SIG-M5 (cell line): ENCODE measurements at places on chromosomes 6 and 20.

DNA sequence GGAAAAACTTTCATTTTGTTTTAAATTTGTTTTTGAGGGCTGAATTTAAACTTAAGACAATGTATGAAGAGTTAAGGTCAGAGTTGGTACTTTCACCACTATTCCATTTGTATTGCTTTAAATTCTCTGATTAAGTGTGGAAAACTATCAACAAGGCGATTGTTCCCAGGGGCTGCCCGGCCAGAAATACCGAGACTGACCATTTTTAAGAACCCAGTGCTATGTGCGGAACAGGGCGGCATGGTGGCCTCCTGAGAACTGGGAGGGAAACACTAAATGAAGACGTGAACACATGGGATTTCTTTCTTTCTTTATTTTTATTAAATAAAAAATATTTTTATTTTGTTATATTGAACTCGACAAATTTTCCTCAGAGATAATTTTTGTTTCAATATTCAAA is 221.2 kb upstream of the QKI start:
- DNase-seq: no peak

GRCh38 chr6:14831937-14832336 is 413.9 kb upstream of the JARID2 start:
- no peak for DNase-seq

- DNase-seq: no peak
These were observed 4.9 kb downstream of the SPINT4 start for GRCh38 chr20:45727044-45727443.

DNA sequence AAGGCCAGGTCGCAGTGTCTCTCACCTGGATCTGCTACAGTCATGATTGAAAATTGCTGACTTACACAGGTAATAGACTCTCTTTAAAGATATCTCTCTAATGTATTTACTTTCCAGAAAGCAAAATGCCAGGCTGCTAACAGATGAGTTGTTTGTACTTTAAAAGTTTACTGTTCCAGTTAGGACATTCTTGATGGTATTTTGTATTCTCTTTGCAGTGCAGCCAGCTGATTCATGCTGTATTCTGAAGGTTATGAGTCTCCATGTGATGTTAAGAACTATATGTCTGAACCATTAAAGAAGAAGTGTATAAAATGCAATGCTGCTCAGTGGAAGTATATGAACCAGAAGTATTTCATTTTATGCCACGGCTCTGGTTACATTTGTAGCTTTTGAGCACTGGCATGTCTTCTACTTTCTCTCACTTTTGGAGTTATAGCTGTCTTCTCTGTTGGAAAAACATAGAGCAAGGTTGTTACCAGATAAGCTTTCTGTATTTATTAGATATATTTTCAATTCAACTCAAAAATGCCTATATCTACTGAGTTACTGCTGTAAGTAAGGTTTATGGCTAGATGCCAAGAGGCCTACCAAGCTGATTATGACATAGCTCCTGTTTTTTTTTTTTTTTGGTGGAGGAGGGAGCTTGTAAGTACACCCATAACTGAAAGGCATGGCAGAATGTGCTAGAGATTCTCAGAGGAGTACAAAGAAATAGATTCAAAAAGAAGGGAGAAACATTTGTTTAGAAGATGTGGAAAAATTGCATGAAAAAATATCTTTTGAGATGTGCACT is 130.5 kb upstream of the MAN1A1 start:
- DNase-seq: no peak

- no peak for DNase-seq
These were observed 9.7 kb downstream of the RNF114 start for GRCh38 chr20:49945701-49946477.

GRCh38 chr6:149211046-149211571 is 106.4 kb upstream of the TAB2 start:
- DNase-seq: peak; percentile 33

DNA sequence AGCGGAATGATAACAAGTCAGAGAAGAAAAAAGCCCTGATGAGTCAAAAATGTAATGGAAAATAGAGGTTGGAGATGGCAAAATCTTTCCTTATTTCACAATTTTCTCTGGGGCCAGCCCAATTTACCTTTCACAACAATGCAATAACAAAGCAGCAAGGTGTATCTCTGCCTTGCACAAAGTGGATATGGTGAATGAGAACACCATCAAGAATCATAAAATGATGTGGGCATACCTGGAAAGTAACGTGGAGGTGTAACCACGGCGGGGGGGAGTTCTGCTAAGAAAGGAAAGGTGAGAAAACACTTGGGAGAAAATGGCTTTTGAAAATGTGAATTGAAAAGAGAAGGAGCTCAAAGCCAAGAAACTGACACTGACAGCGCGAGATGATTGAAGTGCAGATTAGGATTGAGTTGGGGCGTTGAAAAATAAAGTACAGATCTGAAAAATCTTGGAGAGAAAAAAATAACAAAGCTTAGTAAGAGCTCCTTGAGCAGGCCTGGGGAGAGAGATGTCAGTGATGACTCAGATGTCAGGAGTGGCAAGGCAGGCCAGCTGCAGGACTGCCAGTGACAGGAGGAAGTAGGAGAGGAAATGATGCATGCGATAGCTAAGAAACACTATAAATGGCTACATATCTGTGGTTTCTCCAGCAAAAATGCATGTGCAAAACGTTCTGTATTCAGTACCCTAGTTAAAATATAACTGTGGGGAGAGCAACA is 26.2 kb downstream of the ARHGAP18 start:
- peak; percentile 95 for DNase-seq

GRCh38 chr20:12318043-12318442 is 400.4 kb downstream of the BTBD3 start:
- DNase-seq: no peak
